ENCODE measurements at places on chromosomes 6 and 20.

DNA sequence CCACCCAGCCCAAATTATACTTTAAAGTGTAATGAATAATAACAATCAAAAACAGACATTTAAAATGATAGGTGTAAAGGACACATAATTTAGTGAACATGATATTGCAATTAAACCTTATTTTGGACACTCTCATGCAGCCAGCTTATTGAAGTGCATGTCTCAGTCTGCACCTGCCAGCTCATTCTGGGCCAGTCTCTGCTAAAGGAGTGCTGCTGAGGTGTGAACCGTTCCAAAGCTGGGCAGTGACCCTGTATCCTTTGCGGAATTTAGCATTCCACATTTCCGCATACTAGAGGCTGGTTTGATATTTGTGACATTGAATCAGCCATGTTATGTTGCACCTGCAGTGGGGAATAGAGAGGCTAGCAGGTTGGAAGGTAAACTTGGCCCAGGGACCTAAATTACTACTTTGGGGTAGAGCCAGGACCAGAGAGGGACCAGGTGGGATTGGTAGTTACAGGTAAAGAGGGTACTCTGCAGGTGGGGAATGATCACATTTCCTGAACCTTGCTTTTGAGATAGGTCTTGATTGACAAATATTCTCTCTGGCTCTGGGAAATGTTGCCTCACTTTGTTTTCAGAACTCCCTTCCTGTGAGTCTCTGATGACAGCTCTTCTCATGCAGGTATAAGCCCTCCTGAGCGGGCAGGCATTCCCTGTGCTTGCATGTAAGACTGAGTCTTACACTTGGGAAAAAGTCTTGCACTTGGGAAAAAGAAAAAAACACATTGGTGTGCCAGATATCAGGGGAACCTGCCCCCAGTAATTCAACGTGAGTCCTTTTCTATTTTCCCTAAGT lies 26.2 kb downstream of the TULP4 start:
- DNase-seq: no peak

GRCh38 chr6:111569951-111570350 lies 35.7 kb downstream of the TRAF3IP2 start:
- DNase-seq: no peak

DNA sequence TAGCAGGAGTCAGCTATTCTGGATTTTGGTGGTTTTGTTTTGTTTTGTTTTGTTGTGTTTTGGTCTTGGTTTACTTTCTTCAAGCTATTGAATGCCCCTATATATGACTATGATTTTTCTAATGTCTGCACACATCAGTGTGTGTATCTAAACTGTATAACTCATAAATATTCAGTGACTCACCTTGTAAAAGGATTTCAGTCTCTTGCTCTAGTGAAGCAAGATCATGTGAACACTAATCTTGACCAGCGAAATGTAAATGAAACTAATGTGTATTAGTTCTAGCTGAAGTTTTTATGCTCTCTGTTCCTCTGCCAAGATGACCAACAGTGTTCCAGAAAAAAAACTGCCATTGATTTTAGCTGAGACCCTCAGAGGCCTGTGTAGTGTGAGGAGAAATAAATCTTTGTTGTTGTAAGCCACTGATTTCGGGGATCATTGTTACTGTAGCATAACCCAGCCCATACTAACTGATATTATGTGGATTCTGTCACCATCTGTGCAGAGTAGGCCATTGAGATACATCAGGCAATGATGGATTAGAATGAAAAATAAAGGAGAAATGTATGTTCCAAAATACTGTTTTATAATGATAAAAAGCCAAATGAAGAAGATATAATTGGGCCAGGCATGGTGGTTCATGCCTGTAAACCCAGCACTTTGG lies 11.5 kb upstream of the BTBD9 start:
- no peak for DNase-seq

DNA sequence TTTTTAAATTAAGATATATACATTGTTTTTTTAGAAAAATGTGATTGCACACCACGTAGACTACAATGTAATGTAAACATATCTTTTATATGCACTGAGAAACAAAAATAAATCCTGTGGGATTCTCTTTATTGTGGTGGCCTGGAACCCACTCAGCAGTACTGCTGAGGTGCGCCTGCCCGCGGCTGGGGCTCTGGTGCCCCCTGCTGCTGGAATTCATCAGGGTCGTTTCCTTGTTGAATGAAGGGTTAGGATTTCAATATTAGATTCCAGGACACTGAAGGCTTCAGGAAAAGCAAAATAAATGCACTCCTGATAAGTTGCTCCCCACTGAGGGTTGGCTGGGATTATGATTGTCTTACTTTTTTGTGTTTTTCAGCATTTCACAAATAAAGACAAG lies 175.8 kb upstream of the GGTLC1 start:
- no peak for DNase-seq
